Cerebellar nuclear complex (tissue), 1 donor: ENCODE measurements at places on chromosomes 4 and X.

DNA sequence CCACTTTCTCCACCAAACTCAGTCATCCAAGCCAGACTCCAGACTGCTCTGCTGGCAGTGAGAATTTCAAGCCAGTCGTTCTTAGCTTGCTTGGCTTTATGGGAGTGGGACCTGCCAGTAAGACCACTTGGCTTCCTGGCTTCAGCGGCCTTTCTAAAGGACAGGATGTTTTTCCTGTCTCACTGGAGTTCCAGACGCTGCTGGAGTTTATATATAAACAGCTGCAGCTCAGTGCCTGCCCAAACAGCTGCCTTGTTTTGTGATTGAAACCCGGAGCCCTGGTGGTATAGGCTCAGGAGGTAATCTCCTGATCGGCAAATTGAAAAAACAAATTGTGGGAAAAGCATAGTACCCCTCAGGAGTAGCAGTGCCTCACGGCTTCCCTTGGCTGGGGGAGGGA lies 1165.8 kb upstream of the ADGRL3 start:
- DNase-seq: no peak

DNA sequence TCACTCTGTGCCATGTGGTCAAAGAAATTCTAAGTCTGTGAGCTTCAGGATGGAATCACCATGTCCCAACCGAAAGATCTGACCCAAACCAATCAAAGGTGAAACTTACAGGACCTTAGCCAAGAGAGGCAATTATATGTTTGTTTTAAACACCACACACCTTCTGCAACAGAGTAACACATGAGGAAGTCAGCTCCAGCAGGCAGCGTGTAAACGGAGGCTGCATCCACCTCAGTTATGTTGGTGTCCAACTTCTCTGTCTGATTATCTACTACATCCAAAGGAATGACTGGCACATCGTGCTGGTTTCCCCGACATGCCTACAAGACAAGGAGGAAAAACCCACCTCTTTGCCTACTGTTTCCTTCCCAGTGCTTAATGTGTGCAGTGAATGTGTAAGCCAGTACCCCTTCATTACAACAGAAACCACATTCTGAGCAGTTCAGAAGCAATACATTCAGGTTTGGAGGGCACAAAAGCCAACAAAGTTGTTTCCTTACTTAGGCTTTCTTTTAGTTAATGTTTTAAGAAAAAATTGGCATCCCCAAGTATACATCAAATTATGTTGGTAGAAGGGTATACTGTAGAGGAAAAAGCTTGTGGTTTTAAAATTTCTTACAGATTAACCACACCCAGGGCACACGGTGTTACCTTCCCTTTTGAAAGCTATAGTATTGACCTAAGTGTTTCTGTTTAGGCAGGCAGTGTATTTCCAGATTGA lies 12.4 kb downstream of the CASP6 start:
- DNase-seq: no peak

DNA sequence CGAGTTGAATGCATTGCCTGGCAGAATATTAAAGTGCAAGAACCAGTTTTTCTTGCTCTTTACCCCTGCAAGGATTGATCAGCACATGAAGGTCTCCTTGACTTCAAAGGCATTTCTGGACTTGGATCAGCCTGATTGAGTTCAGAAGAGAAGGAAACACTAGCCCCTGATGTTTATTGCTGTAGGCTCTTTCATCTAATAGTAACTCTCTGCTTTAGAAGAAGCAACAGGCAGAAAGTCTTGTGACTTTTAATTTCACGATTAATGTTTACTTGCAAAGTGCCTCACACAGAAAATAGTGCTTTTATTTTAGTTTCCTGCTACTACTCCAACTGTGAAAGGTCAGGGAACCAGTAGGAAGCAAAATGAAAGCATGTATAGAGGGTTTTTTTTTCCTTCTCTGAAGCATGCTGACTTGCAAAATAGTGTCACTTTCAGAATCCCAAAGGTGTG lies 69.1 kb downstream of the PCDH7 start:
- DNase-seq: no peak

- no peak for DNase-seq
Observed at GRCh38 chr4:56641494-56642051, 39.5 kb downstream of the HOPX start.

DNA sequence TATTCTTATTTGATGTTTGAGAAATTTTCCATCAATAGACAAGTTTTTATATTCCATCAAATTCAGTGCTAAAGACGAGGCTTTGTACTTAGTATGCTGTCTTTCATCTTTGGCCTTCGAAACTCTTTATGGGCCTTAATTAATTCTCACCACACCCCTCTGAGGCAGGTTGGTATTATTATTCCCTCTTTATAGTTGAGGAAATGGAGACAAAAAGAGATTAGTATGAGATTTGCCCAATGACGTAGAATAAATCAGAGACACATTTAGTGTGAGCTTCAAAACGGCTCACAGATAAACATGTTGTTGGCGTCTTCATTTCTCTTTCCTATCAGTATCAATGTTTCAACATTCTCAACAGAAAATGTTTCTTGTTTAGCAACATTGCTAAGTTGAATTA lies 35.9 kb upstream of the PTPN13 start:
- DNase-seq: no peak

- DNase-seq: no peak
Observed at GRCh38 chr4:112514647-112515197, 1.3 kb downstream of the NEUROG2 start.

DNA sequence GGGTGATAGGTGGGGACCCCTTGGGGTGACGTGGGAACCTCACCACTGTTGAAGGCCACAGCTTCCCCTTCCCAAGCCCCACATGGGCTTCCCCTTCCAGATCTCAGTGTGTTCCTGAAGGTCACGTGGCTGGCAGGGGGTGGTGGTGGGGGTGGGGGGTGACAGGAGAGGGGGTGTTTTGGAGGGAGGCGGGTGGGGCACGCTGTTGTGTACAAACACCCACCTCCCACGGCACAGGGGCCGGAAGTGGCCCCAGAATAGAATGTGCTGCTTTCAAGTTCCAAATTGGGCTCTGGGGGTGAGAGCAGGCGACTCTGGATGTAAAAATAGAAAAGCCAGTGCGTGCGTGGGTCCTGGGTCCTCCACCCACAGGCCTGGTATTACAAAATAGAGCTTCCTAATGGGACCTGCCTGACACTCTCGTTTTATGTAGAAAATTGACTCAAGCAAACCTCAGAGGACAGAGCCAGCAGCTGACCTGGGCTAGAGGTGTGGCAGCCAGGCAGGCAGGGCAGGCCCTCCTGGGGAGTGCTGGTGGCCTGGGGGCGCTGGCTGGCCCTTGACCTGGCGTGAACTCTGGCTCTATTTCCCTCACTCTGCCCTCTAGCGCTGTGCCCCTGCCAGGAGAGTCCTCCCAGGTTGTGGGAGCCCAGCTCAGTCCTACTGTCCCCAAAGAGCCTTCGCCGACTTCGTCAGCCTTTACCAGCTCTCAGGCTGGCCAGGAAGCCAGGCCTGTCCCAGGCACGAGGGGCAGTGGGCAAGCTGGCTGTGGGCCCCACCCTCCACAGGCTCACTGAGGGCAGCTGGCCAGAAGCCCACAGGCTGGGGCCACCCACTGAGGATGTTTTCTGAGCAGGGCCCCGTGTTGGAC lies 5.4 kb upstream of the SH3BP2 start:
- DNase-seq: no peak
